ENCODE measurements at places on chromosomes 16 and 17.

DNA sequence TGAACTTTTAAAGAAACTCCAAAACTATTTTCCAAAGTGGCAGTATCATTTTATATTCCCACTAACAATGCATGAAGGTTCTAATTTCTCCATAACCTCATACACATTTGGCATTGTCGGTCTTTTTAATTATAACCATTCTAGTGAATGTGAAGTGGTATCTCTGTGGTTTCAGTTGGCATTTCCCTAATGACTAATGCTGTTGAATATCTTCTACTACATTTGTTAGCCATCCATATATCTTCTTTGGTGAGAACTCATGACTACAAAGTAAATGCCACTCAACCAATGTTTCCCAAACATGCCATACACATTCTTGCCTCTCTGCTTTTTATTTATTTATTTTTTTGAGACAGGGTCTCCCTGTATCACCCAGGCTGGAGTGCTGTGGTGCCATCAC is 31.7 kb upstream of the TAOK1 start:
- DNase-seq, result no peak

GRCh38 chr17:12522743-12523183 is 142.9 kb upstream of the MYOCD start:
- DNase-seq, result no peak

GRCh38 chr17:33052856-33053255 is 61.2 kb downstream of the SPACA3 start:
- no peak for DNase-seq

DNA sequence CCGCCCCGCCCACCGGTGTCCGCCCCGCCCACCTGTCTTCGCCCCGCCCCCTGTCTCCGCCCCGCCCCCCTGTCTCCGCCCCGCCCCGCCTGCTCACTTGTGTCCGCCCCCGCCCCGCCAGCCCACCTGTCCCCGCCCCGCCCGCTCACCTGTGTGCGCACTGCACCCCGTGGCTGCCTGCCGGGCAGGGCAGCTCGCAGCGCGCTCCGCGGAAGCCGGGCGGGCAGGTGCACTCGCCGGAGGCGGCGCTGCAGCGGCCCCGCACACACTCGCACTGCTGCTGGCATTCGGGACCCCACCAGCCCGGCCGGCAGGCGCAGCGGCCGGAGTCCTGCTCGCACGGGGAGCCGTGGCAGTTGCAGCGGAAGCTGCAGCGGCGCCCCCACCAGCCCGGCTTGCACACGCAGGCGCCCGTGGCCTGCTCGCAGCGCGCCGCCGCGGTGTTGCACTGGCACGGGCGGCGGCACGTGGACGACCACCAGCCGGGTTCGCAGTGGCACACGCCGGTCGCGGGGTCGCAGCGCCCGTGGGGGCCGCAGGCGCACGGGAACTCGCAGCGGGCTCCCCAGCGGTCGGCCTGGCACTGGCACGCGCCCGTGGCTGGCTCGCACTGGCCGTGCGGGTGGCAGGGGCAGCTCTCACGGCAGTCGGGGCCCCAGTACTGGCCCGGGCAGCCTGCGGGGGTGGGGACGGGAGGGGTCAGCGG is 2.1 kb downstream of the SCARF1 start:
- no peak for DNase-seq

DNA sequence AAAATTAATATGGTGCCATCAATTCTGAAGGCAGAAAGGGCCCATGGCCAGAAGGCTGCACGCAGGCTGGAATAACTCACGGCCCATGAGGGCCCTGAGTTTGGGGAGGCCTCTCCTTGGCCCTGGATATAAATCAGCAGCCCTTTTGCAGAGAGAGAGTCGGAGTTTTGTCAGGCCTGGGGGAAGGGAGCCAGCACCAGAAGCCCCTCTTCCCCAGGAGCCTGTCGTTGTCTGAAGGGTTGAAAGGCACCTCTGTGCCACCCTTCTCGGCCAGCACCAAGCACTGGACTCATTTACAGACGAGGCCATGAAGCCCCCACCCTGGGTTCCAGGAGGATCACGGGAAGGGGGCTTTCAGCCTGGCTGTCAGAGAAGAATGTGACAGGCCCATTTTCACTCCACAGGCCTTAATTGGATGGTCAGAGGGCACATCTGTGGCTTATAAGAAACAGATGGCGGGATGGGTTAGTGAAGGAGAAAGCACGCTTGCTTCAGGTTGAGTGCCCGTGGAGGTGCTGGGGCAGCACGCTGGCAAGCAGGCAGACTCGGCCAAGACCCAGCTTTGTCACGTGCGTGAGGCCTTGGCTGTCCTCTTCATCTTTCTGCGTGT is 140.6 kb downstream of the CLEC16A start:
- no peak for DNase-seq

DNA sequence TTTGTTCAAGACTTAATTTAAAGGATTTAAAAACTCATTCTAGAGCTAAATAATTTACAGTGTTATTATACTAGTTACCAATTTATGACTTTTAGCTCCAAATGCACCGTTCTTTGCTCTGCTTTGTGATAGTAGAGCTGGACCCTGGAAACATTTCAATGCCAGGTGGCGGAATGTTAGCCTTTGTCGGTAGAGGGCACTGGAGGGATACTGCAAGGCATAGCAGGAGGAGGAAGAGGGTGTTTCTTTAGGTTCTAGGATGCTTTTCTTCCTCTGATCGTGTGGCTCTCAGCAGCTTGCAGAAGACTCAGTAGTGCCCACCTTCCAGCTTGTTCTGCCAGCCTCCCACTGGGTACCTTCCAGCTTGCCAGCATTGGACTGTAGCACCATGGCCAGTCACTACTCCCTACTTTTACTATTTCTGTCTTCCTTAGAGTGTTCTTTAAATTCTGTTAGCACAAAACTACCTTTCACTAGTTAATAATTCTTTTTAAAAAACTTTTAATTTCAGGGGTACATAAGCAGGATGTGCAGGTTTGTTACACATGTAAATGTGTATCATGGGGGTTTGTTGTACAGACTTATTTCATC is 325.3 kb downstream of the UTP18 start:
- DNase-seq, result no peak

DNA sequence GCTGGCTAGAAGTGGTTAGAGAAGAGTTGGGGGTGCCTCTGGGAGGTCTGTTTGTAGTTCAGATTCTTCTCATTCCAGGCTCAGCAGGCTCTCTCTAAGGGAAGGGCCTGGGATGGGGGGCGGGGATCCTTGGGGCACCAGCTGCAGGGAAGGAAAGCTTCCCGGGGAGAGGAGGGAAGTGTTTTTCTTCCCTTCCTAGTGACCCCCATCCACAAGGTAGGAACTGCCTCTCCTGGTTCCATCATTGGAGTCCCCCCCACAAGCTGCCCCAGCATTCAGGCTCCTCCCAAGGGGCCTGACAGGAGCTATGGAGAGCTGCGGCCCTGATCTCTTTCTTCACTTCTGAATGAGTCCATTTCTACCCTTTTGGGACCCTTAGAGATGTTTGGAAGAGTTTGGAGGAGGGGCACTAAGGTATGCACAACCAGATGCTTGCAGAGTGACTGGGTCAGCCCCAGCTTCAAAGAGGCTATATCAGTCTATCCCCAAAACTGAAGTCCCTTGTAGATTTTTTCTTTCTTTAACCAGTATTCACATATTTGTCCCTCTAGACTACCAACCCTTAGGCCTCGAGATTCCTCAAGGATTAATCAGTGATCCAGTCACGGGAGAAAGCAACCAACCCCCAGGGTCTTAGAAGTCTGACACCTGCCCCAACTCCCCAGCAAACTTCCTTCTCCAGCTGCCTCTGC is 13.9 kb upstream of the FZD2 start:
- DNase-seq, result no peak

DNA sequence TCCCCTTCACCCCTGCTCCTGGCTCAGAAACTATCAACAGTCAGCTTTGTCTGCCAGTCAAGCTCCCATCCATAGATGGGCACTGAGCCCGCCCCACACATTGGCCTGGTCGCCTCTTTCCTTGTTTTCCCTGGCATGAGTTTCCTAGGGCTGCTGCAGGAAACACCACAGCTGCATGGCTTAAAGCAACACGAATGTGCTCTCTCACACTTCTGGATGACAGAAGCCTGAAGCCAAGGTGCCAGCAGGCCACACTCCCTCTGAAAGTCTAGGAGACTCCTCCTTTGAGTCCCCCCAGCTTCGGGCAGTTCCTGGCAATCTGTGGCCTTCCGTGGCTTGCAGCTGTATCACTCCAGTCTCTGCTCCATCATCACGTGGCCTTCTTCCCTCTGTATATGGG is 69.9 kb downstream of the TBC1D16 start:
- no peak for DNase-seq

- no peak for DNase-seq
Measured at GRCh38 chr16:8768692-8769091, 28.7 kb downstream of the TMEM186 start.

DNA sequence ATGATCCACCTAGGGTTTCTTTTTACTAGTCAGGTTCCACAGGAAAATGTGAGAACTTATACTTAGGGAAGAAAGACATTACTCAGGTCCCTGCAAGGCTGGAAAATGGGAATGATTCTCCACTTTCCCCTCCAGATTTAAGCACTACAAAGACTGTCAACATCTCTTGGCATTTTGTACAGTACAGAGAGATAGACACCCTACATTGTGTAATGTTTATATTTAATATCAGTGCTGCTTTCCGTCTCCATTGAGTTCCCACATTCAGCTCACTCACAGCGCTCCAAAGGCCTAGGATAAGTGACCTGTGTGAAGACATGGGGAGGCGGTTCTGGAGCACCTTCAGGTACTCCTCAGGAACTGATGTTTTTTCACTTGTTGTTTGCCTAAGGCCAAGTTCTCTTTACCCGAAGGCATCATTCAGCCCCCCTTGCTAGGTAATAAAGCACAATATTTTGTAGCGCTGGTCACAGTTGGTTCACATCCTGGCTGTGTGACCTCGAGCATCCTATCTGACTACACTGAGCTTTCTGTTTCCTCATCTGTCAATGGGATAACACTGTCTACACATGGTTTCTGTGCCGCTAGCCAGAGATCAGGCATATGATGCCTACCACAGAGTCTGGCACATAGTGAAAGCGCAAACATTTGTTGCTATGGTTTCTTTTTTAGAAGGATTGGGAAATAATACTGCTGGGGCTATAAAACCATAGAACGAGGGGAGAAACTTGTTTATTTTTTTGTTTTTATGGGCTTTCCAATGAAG is 226.6 kb downstream of the ZFHX3 start:
- no peak for DNase-seq

GRCh38 chr17:2338315-2338657 is 985 bp downstream of the SGSM2 start:
- peak; percentile 19 for DNase-seq

GRCh38 chr17:29731589-29731929 is 108.8 kb upstream of the CORO6 start:
- DNase-seq, result no peak

- DNase-seq, result no peak
Measured at GRCh38 chr16:10490141-10490540, 90.3 kb downstream of the EMP2 start.

DNA sequence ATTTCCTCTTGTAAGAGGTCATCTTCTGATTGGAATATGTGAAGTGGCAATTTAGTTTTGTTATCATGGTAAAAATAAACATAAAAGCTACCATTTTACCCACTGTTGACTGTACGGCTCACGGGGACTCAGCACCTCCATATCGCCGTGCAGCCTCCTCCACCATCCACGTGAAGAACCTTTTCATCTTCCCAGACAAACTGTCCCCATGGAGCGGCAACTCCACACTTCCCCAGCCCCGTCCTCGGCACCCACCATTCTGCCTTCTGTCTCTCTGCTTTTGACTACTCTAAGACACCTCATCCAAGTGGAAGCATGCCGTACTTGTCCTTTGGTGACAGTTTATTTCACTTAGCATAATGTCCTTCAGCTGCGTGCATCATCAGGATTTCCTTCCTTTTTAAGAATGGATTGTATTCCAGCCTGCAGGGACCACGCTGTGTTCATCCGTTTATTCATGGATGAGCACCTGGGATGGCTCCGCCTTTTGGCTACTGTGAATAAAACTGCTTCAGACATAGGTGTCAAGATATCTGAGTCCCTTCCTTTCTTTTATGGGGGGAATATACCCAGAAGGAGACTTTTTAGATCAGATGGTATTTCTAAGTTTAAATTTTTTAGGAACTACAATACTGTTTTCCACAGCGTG is 14.3 kb downstream of the FBXO31 start:
- no peak for DNase-seq

DNA sequence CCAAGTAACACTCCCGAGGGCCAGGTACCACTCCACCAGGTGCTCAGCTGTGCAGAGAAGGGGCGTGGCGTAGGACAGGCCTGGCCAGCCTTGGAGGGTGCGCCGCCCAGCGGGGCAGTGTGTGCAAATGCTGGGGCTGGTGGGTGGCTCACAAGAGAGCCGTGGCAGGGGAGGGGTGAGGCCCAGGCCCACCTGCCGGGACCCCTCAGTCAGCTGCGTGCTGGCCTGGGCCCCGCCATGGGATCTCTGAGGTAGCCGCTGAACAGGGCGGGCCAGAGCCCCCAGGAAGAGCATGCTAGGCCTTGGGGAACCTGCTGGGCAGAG is 8.8 kb downstream of the TPSG1 start:
- DNase-seq, result peak; percentile 59

DNA sequence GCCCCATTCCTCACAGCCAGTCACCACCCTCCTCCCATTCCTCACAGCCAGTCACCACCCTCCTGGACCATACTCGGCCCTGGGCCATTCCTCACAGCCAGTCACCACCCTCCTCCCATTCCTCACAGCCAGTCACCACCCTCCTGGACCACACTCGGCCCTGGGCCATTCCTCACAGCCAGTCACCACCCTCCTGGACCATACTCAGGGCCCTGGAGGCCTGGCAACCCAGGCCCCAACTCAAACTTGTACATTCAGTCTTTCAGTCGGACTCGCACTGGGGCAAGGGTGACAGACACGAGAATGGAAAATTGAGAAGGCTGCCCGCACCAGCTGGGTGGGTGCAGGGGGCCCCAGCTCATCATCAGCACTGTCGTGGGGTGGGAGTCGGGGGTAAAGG is 30.4 kb upstream of the FOXK2 start:
- DNase-seq, result no peak

GRCh38 chr16:20940871-20941635 is 40.5 kb downstream of the LYRM1 start:
- DNase-seq, result no peak

- no peak for DNase-seq
Measured at GRCh38 chr17:6903326-6903900, 71.9 kb upstream of the TEKT1 start.

DNA sequence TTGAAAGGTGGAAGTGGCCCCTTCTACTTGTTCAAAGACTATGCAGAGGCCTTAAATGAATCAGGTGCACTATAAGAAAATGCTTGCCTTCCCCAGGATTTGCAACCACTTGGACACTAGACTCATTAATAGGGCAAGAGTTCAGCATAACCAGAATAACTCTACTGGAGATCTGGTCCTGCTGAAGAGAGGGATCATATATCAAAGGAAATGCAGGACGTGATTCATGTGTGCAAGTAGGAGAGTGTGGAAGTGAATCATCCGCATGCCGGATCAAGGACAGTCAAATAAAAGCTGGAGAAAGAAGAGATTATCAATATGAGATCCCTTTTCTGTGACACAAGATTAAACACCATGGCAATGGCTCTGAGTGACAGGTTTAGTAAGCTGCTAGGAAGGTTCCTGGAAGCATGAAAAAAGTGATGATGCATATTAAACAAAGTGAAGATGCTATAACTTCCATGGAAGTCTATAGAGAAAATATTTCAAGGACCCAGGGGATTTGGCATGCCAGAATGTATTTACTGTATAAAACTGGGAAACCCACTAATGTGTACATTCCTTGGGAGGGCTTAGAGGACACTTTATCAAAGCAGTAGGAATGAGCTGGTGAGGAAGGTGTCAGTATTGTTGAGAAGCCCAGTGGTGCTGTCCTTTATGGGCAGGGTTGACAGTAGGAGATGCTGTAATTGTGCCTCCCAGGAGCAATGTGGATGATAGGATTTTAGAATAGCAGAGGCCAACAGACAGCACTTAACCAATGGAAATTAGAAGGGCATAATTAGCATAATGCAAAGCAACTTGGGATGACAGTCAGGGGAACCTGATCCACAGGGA is 133.1 kb downstream of the ABCA8 start:
- no peak for DNase-seq

GRCh38 chr16:2436110-2436509 is 6.9 kb downstream of the CCNF start:
- no peak for DNase-seq
